PC-3 (cell line): ENCODE measurements at places on chromosomes 1 and 21. TPM values are rescaled to one million over a fixed set of nuclear protein-coding genes. Genes with fewer than 3 reads are reported as not detected.

DNA sequence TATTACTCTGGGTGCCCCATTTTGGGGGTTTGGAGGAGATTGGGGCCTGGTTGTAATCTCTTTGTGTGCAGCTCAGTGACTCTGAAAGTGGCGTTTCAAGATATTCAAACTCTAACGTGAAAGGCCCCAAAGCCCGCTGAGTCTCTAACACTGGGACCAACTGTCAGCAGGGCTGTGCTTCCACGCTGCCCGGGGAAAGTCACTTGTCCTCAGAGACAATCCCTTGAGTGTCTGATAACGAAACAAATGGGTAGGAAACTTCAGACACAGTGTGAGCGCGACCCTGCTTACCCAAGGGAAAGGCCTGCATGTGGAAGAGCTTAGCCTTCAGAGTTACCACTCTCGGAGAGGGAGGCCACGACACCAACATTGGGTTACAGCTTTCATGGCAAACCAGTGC lies 837 bp downstream of the UBASH3A start:
- DNase-seq, result no peak

DNA sequence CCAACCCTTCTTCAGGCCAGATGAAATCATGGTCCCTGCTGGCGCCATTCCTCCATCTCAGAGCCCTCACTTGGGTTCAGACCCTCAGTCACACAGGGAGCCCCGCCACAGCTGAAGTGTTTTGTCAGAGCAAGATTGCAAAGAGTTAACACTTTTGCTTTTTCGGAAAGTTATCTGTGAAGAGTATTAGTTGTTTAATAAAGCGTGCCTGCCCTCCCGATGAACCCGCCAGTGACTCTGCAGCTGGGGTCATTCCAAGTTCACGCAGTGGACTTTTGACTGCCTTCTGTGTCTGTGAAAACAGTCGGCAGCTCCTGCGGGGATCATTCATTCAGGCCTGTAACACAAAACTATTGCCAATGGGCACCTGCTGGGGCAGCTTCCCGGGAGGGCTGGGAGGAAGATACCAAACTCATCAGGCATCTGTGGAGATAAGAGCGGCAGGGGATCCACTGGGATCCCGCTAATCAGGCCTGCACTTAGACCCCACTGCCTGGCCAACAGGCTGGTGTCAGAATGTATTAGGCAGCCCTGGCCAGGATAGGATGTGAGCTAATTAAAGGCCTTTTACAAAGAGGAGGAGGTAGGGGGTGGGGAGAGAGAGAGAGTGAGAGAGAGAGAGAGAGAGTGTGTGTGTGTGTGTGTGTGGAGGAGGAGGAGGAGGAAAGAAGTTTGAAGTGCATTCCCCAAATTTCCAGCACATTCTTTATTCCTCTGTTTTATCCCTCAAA lies 184.5 kb downstream of the DHRS3 start:
- peak; percentile 3 for DNase-seq

GRCh38 chr1:182262425-182262824 lies 129.2 kb downstream of the GLUL start:
- DNase-seq, result no peak

- DNase-seq, result no peak
Observed at GRCh38 chr21:26118938-26119540, 51.5 kb downstream of the APP start.

DNA sequence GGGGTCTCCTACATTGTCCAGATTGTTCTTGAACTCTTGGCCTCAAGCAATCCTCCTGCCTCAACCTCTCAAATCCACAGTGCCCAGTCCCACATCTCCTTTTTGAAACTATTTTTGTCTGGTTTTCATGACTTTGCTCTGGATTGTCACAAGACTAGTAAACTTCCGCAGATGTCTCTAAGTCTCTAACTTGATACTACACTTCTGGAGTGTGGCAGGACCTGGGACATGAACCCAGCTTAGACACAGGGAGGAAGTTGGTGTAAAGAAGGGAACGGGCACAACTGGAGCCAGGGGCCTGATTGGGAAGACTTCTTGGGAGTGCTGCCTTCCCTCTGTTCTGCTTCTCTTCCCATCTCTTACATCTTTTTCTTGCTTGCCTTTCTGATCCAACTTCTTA lies 16.2 kb upstream of the DISC1 start:
- DNase-seq, result no peak

- DNase-seq, result no peak
Observed at GRCh38 chr1:100720101-100720500, 559 bp downstream of the VCAM1 start.

DNA sequence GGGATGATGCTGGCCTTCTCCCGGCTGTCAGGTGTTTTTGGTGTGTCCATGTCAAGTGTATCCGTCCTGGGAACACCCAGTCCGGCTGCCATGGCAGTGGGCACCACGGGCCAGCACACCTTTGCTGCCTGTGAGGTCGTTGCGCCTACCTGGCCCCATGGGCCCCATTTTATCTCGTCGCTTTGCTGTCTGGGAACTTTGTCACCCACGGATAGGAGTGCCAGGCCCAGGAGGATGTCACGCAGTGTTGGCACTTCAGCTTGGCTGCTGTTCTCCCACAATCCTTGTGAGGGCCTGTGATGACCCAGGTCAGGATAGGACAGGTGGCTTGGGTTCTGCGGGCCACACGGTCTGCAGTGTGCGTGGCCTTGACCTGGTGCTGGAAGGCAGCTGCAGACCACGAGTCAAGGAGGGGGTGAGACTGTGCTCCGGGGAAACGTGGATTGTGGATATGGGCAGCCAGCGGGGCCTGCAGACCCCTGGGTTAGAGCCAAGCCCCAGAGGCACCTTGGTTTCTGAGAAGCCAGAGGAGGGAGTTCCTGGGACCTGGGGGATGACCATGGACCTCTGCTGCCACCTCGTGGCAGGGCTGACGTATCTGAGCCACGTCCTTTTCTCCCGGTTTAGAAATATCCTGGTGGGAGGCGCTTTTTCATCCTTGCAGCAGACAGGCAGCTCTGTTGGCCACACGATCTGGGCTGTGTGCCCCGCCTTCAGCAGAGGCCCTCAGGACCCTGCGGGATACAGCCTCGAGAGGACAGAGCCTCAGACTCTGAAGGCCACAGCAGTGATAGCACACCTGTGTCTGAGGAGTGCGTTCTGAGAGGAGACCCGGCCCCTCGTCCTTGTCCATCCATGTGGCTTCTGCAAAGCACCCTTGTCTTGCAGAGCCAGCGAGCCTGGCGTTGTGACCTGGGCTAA lies 161.1 kb upstream of the COL6A1 start:
- peak; percentile 95 for DNase-seq

- DNase-seq, result no peak
Observed at GRCh38 chr21:38675182-38675824, 130.4 kb upstream of the ETS2 start.

DNA sequence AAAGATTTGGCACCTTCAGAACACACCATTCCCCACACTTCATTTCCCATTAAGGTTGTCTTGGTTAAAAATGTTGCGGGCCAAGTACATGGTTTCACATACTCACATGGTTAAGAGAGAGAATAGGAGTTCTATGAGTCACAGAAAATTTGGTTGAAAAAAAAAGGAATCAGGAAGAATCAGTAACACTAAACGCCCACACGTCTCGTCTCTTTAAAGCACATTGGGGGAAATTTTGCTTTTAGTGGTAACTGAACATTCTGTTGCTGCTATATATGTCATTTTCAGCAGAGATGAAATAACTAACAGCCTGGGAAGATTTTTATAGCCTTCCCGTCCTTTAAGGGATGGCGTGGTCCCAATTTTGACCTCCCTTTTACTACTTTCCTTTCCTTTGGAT lies 132.9 kb upstream of the ERG start:
- no peak for DNase-seq

DNA sequence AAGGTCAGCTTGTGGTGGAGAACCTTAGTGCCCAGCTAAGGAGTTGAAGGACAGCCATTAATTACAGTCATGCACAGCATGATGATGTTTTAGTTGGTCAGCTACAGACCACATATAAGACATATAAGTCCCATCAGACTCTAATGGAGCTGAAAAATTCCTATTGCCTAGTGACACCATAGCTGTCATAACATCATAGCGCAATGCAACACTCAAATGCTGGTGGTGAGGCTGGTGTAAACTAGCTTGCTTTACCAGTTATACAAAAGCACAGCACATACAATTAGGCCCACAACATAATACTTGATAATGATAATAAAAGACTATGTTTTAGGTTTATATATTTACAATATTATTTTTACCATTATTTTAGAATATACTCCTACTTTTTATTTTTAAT lies 4.0 kb downstream of the ECHDC2 start:
- DNase-seq, result no peak

DNA sequence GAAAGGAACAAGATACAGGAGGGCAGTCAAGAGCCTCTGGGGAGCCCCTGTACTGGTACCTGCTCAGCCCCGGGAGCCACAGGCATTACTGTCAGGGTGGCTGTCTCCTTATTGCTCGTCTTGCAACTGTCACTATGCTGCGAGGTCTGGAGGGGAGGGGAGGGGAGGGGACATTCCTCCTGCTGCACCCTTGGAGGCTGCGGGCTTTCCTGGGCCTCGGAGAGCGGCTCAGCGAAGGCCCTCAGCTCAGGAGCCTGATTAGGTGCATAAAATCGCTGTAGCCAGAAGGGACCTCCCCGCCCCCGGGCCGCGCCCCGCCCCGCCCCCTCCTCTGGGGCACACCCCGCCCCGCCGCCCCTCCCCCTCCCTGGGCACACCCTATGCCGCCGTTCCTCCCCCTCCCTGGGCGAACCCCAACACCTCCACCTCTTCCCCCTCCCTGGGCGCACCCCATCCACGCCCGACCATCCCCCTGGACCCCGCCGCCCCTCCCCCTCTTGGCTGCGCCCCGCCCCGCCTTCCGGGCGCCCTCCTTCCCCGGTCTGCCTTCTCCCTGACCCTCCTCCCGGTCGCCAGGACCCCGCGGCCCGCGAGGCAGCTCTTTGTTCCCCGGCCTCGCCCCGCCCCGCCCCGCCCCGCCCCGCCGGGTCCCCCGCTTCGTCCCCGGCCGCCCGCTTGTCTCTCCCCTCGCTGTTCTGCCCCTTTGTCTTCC lies 35.5 kb downstream of the CACHD1 start:
- no peak for DNase-seq

GRCh38 chr1:230103306-230104173 lies 36.5 kb downstream of the GALNT2 start:
- peak; percentile 45 for DNase-seq

GRCh38 chr1:50930965-50931737 lies 28.9 kb downstream of the FAF1 start:
- no peak for DNase-seq

- no peak for DNase-seq
Observed at GRCh38 chr21:14737284-14737691, 191.2 kb upstream of the SAMSN1 start.

DNA sequence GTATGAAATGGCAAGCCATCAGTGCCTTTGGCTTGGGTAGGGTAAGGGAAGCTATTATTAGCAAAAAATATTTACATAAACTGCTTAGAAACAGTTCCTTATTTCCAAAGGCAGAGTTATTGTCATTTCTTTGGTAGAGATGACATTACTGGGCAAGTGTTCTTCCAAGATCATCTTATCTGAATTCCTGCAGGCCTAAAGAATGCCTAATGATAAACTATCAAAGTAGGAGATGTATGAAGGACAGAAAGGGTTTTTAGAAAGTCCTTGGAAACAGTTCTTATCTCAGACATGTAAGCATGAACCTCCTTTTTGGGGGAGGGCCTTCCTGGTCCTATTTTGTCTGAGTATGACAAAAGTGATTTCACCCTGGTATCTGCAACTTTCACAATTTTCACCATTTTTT lies 5.1 kb upstream of the FRRS1 start:
- DNase-seq, result no peak

GRCh38 chr1:151196292-151196800 lies 2.0 kb upstream of the PIP5K1A start:
- peak; percentile 97 for DNase-seq

DNA sequence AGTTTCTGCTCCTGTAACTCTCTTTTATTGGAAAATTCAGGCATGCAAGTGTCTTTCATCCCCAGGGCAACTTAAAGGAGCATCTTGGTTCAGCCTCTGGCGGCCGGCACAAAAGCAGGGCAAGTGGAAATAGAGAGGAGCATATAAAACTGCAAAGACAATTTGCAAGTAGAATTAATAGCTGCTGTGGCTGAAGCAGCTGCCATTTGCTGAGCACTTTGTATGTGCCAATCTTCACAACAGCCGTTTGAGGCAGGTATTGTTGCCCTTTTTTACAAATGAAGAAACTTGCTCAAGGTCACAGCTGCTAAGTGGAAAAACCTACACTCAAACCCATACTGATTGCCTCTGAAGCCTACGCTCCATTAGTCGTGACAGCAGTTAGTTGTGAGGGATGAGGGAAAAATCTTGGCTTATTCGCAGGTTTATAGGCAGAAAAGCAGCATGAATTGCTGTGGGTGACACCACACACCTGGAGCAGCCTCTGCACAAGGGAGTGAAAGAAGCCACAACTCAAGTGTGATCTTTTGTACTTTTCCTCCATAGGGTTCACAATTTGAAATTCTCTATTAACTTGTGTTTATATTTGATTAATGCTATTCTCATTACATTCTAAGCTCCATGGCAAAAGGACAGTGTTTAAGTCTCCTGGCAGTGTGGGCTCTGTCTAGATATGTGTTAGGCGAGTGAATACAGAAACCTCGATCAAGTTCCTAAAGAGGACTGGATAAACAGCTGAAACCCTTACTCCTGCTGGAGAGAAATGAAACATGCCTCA lies 99.0 kb upstream of the BEND5 start:
- DNase-seq, result no peak

DNA sequence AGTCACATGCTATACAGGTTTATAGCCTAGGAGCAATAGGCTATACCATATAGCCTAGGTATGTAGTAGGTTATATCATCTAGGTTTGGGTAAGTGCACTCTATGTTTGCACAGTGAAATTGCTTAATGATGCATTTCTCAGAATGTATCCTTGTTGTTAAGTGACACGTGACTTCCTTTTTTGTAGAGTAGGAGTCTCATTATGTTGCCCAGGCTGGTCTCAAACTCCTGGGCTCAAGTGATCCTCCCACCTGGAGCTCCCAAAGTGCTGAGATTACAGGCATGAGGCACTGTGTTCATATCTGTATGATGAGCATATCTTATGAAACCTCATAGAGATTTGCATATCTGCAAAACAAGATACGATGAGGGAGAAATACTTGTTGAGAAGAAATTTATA lies 13.8 kb upstream of the ABCB10 start:
- no peak for DNase-seq

GRCh38 chr1:50193002-50193401 lies 84.3 kb downstream of the ELAVL4 start:
- no peak for DNase-seq

- DNase-seq, result peak; percentile 90
Observed at GRCh38 chr1:87473203-87473661, 144.6 kb downstream of the LMO4 start.

Gene TNFRSF4
- 0.11 and 0.17 TPM in 2 replicates for total RNA-seq

Gene RIMKLA
- total RNA-seq, result 3.5 and 4.5 TPM in 2 replicates

Gene SPRR3
- 0.51 TPM in 1 of 2 replicates, not detected in the other for total RNA-seq

Gene CFAP107
- total RNA-seq, result not detected in 2 replicates

Gene GLIS1
- 1.7 and 2.6 TPM in 2 replicates for total RNA-seq

Gene KLHL20
- total RNA-seq, result 46.2 and 46.4 TPM in 2 replicates

Gene LCE1B
- total RNA-seq, result not detected in 2 replicates

Gene F13B
- total RNA-seq, result not detected in 2 replicates

Gene WARS2
- total RNA-seq, result 16.8 and 18.1 TPM in 2 replicates

Gene DYRK3
- 12.1 and 14.1 TPM in 2 replicates for total RNA-seq

Gene FAAP20
- 114 and 148 TPM in 2 replicates for total RNA-seq
